ENCODE measurements at places on chromosomes 3 and 15.

DNA sequence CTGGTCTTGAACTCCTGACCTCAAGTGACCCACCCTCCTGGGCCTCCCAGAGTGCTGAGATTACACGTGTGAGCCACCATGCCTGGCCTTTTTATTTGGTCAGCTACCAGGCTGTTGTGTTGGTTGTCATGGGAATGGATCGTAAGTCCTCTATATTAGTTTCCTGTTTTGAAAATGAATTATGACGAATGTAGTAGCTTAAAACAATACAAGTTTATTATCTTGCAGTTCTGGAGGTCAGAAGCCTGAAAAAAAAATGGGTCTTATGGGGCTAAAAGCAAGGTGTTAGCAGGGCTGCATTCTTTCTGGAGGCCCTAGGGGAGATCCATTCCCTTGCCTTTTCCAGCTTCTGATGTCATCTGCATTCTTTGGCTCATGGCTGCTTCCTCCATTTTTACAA, 25.1 kb upstream of the HERC1 start:
- DNase-seq: no peak

DNA sequence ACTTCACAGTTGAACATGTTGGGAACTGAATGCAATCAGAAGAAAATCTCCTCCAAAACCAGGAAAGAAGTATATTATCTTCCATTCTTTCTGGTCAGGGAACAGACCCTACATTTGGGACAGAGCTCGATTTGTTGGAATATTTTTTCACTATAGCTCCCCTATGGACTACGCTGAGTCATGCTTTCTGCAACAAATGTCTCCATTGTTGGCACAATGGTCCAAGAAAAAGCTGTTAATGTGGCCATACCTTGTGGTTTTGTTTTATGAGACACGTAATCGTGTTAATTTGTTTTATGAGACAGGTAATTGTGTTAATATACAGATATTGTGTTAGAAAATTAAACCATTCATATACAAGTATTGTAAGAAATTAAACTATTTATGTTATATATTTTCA, 101.4 kb downstream of the TGFBR2 start:
- DNase-seq: no peak

DNA sequence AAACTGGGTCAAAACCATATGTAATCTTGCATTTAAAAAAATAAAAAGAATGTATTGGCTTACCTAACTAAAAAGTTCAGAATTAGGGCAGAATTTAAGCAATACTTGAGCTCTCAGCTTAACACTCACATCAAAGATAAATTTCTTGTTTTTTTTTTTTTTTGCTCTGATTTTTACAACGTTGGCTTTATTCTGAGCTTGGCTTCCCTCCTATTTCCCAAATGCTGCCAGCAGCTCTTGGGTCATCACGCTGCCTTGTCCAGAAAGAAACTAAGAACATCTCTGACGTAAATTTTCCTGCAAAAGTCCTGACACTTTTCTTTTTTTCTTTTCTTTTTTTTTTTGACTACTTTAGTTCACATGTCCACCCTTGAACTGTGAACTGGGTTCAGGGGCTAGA, 150.6 kb upstream of the TGFBR2 start:
- DNase-seq: no peak

DNA sequence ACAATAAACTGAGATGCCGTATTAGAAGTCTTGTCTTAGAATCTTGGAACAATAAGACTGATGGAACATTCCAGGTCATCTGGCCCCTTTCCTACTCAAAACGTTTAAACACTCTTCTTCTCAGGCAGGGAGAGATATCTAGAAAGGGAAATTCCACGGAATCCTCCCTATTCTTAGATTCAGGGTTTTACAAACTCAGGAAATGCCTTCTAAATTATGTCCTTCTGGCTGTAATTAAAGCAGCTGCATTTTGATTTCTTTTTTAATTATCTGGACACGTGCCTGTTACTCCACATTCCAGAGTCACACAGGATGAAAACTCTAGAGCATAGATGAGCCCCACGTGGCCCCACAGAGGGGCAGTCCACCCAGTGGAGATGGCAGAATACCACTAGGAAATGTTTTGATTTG, 41.5 kb upstream of the MTMR10 start:
- no peak for DNase-seq

GRCh38 chr3:11379238-11379823, 107.1 kb downstream of the ATG7 start:
- no peak for DNase-seq

GRCh38 chr15:80996247-80996646, 4.5 kb upstream of the TLNRD1 start:
- no peak for DNase-seq

DNA sequence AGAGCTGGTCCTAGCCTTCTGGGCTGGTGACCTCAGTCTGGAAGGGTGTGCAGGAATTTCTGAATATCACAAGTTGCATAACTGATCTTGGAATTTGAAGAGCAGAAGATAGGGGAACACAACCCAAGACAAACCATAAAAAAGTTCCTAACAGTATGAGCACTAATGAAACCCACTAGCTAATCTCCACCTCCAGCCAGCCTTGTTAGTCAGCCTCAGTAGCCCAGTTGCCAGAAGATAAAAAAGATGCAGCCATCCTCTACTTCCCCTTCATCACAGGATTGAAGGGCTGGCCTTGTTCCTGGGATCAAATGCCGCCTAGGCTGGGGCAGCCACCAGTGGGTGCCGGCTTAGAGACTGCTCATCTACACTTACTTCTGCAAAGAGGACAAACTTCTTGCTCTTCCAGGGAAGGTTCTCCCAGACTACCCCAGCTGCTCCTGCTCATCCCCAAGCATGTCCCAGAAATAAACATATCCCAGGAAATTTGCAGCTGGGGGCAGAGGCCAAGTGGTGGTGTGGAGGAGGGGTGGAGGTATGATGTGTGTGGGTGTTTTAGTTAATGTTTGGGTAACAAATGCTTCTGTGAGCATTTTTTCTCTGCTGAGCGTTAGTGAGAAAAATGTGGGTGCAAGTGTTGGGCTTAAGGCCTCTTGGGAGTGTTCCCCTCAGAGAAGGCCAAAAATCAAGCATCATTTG, 9.2 kb upstream of the ITGA11 start:
- no peak for DNase-seq

DNA sequence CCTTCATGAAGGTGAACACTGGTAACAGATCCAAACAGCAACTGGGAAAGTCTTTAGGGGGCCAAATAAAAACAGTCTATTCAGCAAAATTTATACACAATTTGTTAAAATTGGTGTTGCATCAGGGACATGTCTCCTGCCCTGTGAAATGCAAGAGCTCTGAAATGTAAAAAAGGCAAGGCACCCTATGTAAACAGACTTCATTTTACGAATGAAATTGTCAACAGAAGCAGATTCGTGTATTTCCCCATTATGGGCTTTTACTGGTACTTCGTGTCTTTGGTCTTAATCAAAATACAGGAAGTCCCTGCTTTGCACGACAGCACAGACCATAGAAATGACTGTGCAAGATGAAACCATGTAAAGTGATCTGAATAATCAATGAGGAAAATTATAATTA, 127.3 kb upstream of the THBS1 start:
- no peak for DNase-seq

- DNase-seq: no peak
Measured at GRCh38 chr3:14093831-14094230, 30.8 kb downstream of the CHCHD4 start.

- no peak for DNase-seq
Measured at GRCh38 chr3:196472286-196472685, 31.3 kb downstream of the RNF168 start.

GRCh38 chr15:34754674-34755418, at the start of gene GJD2:
TSS of gene GJD2 (minus strand) at chr15:34754998. CDS start at chr15:34754488, 510 bp downstream.
- DNase-seq: no peak

GRCh38 chr15:68017201-68017600, 36.9 kb upstream of the PIAS1 start:
- DNase-seq: no peak

GRCh38 chr3:31704591-31705179, 172.0 kb downstream of the STT3B start:
- no peak for DNase-seq

GRCh38 chr3:149319750-149320149, 13.7 kb downstream of the TM4SF18 start:
- DNase-seq: no peak

DNA sequence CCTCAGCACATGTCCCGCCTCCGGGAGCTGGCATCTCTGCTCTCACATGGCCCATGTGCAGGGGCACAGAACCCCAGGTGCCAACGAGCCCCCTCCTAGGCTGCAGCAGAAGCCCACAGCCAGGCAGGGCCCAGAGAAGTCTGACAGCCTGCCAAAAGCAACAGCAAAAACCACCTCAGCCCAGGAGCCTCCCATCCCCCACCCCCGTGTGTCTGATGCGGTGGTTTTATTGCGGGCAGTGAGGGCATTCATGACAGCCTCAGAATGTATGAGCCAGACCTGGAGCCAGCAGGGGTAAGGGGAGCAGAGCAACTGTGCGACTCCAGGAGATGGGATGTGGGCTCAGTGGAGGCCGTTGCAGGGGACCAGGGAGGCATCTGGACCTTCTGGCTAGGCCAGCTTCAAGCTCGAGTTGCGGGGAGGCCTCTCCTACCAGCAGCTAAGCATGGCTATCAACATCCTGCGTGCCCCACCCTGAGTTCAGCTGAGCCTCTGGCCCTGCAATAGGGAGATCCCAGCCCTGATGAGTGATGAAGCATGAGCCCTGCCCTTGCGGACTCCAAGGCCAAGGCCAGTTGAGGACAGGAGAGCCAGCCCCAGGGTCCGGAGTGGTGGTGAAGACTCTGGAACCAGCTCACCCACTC, 52.5 kb downstream of the CYP11A1 start:
- DNase-seq: peak; percentile 81

- DNase-seq: no peak
Measured at GRCh38 chr3:31077021-31077601, 182.7 kb upstream of the GADL1 start.

DNA sequence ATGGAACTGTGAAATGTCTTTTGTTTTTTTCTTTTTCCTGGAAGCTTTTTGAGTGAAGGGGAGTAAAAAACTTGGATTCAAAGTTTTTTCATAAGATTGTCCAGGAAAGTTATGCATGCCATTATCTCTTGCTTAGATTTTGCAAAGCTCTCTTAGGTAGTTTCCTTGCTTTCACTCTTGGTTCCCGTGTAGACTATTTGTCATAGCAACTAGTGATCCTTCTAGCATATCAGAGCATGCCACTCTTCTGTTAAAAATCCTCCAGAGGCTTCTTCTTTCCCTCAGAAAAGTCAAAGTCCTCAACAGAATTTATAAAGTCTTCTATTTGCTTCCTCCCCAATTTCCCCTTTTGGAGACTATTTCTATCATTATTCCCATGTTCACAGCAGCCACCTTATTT, 21.1 kb downstream of the GTF2E1 start:
- no peak for DNase-seq

- no peak for DNase-seq
Measured at GRCh38 chr3:9080163-9080562, 116.9 kb upstream of the RAD18 start.

GRCh38 chr3:172675441-172676193, 35.2 kb downstream of the NCEH1 start:
- DNase-seq: no peak

DNA sequence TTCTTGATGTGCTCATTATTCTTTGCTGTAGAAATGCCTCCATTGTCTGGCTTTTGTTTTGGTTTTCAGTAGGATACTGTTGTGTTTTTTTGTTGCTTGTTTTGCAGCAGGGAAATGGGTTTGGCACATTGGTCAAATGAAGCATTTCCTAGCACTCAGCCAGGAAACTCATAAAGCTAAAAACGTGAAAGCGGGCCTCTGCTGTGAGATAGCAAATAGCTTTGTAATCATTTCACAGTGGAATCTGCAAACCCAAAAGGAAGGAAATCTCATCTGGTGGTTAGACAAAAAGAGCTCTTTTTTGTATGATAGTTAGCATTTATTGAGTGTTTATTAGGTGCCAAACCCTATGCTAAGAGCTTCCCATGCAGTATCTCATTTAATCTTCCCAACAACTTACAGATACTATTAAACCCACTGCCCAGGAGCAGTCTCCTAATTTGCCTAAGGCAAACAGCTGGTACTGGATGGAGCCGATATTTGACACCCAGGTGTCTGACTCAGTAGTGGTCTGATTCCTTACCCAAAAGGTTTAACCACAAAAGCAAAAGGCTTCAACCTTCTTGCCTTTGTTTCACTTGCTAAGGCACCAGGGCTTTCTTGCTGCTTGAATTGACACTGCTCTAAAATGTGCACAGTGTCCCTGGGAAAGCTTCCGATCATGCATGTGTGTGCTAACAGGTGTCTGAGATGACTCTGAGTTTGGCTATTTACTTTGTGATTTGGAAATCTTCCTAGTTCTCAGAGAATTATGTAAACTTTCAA, 527.9 kb upstream of the MDFIC2 start:
- no peak for DNase-seq

DNA sequence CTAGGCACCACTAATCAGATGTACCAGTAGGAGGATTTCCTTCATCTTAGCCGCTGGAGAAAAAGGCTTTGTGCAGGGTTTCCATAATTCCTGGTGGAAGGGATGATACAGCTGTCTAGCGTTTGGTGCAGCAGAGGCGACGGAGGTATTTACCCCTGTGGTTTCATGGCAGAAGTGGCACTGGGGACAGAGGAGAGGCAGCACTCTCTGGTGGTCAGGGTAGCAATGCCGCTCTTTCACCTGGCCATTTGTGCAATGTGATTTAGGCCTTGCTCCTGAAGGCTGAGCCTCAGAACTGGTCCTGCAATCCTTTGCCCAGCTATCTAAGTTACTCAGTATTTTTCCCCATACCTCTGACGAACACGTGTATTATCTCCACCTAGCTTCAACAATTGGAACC, 47.1 kb upstream of the BNIP2 start:
- no peak for DNase-seq

DNA sequence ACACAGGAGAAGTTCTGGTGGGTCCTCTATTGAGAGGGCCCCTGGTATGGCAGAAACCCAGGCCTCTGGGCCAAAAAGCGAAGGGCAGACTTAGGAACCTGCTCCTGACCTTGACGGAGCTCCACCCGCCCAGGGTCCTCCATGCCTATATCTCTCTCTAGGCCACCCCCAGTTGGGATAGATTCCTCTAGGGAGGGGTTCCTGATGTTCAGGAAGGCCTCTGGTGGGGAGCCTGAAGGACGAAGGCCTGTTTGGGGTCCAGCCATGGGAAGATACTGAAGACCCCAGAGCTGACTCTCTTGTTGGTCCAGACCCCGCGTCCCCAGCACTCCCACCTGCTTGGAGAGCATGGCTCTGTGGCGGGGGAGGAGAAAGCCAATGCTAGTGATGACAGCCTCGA, 104.2 kb downstream of the CORO2B start:
- DNase-seq: peak; percentile 2

DNA sequence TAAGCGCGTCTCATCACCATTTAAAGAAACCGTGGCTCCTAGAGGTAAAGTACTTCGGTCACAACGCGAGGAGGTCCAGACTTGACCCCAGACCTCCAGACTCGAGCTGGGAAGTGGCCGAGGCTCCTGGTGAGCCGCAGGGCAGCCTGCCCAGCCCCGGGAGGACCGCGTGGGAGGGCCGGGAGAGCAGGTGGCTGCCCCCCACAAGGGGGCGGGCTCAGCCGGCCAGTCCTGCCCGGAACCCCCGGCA, at the start of gene SLC27A2:
SLC27A2 (plus strand) TSS at position 228 of the 250 bp plus-strand sequence. CDS start 232 bp downstream, outside the sequence.
- DNase-seq: no peak
